ENCODE measurements at places on chromosomes 5 and 9.

DNA sequence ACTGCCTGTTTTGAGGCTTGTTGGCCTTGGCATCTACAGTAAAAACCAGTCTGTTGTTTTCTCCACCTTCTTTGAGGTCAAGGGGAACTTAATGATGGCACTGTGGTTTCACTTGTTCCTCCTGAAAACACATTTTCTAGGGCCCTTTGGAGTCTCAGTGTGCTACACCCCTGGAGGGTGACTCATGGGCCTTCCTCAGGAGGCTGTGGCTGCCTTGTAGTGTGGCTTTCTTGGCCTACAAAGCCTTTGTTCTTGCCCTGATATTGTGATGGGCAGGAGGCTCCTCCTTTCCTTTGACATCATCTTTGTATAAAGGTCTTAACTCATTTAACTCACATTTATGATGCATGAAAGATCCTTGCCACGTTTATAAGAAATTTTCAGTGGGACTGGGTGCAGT is 56.3 kb upstream of the GPBP1 start:
- DNase-seq: no peak

- DNase-seq: peak; percentile 78
These were observed 534.5 kb downstream of the BNC2 start for GRCh38 chr9:16335788-16336580.

DNA sequence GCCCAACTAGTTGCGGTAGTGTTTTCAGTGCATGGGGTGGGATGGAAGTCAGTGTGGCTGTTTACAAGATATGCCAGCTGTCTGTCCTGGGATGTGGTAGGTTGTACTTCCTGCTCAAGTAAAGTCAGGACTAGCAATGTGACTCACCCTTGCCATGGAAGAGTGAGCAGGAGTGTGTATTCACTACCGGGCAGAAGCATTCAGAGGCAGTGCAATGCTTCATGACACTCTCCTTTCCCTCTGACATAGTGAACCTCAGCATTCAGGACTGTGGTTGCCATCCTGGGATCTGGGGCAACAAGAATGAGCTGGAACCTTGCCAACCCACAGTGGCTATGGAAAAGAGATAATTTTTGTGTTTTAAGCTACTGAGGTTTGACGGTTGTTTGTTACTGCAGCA is 68.9 kb downstream of the BOD1 start:
- DNase-seq: no peak

DNA sequence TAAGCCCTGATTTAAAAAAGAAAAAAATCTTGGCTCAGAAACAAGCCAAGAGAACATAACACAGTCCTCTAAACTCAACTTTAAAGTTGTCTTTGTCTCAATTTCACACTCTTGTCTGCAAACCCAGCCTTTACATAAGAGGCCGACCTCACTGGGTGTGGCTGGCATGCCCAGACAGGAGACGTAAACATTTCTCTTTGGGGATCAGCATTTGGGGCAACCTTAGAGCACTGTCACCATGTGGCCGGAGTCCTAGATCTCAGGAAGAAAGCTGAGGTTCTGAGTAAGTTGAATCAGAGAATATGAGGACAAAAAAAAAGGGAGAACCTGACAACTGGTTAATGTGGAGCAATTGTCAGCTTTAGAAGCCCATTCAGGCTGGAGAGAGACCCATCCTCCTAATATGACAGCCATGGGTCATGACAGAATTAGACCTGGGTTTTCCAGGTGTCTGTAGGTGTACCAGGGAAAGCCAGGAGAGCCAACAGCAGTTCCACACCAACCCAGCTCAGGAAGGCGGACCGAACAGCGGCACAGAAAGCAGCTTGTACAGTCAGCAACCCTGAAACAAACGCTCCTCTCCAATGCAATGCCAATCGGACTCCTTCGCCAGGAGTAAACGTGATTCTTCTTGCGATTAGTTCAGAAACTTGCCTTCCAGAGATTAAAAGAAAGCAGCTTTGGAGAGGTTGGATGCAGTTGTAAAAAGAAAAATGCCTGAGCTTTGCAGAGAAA is 97.9 kb upstream of the MAP3K1 start:
- DNase-seq: no peak

DNA sequence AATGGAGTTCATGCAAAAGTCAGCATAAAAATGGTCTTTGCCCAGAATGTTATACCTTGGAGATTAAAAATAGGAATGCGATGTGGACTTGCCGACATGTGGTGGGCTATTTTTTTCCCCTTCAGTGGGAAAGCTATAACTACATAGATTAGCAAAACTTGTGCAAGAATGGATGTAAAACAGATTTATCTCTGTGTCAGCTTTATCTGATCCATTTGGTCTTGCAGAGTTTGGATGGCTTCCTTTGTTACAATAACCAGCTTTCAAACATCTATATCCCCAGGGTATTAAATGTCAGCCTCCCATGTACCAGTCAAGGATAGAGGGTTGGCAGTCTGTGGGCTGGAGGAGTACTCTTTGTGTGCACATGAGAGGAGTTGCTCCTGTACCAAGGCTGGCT is 284.9 kb downstream of the TMEM38B start:
- no peak for DNase-seq

- no peak for DNase-seq
These were observed 24.1 kb upstream of the GABBR2 start for GRCh38 chr9:98732801-98733200.

- DNase-seq: no peak
These were observed 15.2 kb upstream of the LHX3 start for GRCh38 chr9:136220017-136220729.

- DNase-seq: no peak
These were observed 988 bp downstream of the OXCT1 start for GRCh38 chr5:41869151-41869723.

- DNase-seq: no peak
These were observed 5.4 kb downstream of the SPINK6 start for GRCh38 chr5:148208226-148208625.

GRCh38 chr5:91048073-91048472 is 335.0 kb downstream of the ARRDC3 start:
- no peak for DNase-seq
